CD4-positive, alpha-beta T cell treated with Interleukin-4 for 1 hour (primary cell): ENCODE measurements at places on chromosomes 5 and 9.

GRCh38 chr9:135815830-135816650 is 91.3 kb downstream of the CAMSAP1 start:
- no peak for DNase-seq

DNA sequence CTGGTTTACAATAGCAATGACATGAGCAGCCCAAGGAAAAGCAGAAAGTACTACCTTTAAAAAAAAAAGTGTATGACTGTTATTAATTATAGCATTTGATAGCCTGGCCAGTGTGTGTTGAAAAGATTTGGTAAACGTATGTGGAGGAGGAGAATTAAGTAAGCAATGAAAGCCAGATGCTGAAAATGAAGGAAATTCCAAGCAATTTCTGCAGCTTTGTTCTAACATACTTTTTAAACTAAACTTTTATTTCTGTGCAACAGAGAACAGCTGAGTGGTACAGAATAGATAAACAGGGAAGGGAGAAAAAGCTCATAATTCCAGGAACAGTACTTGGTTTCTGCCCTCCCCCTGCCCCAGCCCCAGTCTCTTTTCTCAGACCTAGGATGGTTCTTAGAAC is 252.6 kb downstream of the ADAMTSL1 start:
- DNase-seq: no peak

GRCh38 chr5:138600446-138600845 is 25.2 kb upstream of the HSPA9 start:
- no peak for DNase-seq

DNA sequence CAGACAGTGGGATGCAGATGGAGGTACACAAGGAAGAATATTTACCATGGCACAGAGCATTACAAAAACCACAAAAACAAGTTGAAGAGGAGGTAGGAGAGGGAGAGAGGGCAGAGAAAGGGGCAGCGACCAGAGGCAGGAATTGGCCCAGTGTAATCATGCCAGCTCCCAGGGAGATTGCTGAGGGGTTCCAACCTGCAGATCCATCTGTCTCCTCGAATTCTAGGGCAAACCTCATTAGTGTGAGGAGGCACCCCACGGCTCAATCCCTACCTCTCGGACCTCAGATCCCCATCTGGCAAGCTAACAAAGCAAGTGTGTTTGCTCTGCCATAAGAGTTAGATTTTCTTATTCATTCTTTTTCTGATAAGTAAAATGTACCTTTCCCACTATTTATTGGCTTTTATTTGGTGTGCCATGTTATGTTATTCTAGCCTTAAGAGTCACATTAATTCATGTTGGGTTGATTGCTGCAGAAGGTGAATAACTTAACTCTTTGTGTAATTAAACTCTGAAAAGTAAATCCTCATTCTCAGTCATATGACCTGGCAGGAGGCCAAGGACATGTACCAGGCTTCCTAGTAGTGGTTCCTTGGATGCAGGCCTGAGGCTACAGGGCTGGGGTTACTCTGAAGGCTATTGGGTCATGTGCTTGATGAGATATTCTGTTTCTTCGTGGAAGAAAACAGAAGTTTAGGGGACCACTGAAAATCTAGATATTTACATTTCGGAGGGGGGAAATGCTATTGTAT is 315.2 kb upstream of the ATP10B start:
- DNase-seq: no peak

DNA sequence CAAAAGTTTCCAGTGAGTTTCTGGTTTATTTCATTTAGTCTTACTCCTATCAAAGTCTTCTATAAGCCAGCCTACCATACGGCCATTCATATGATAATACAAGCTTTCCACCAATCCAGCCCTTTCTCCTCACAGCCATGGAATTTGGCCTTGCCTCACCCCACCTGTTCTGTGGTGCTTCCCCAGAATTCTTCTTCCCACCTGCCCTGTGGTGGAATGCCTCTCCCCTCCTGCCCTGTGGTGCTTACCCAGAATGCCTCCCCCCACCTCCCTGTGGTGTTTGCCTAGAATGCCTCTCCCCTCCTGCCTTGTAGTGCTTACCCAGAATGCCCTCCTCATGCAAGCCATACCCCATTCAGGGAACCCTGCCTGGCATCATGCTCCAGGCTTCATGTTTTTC is 90.3 kb upstream of the APC start:
- no peak for DNase-seq

DNA sequence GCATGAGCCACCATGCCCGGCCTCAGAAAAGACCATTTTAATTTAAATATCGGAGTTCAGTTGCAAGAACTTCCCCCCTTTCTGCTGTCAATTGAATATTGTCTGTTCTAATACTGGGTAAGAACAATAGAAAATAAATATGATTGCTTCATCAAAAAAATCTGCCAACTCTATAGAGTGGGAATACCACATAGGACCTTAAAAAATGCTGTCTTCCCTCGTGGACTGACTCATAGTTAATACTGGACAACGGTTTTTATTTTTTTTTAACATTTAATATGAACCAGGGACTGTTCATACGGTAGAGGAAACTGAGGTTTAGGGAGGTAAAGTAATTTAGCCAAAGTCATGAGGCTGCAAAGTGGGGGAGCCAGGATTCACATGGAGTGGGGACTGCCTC is 9.7 kb downstream of the ZNF462 start:
- no peak for DNase-seq

DNA sequence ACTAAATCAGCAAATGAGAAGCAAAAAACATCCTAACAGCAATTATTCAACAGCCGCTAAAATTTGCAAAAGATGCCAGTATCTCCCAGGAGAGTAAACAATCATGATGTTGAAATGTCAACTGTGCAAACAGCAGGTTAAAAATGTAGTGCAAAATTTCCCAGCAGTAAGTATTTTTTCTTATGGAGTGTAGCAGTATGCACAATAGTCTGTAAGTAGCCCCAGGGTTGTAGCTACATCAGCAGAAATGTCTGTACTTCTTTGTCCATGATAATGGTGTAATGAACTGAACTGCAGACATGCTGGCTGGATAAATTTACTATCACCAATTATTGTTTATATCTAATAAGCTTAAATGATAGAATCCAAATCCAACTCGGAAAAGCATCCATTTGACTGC is 31.4 kb downstream of the GRIN3A start:
- no peak for DNase-seq

DNA sequence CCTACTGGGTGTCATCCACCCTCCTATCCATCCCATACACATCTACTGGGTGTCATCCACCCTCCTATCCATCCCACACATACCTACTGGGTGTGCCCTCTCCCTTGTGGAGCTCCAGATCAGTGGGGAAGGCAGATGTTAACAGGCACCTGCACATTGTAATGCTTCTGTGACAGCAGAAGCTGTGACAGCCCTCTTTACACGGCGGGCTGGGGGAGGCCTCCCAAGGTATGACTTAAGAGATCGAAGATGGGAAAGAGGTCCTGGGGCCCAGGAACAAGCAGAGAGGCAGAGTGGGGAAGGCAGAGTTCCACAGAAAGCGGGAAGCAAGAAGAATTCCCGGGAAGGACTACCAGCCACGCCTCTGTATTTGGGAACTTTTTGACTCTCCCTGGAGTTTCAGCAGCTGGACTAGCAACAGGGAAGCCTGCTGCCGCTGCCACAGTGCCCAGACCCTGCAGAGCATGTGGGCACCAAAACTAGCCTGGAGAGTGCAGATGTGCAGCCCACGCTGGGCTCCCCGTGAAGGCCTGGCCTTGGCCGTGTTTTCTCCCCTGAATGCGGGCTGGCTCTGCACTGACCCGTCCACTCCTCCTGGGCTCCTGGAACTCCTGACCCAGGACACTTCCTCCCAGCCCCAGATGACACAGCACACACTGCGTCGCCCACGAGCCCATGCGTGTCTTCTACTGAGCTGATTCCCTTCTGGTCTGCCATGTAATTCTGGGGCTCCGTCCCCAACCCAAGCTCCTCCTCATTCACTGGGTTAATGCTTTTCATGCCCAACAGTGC is 9.3 kb downstream of the TOR1A start:
- DNase-seq: no peak
